ENCODE measurements at places on chromosomes 12 and 14. TPM values are rescaled to one million over a fixed set of nuclear protein-coding genes. Genes with fewer than 3 reads are reported as not detected.

Gene NOC4L
- total RNA-seq, result 15.1 TPM

Gene E2F7
- total RNA-seq, result 2.3 TPM

Gene RNASE9
- total RNA-seq, result not detected

Gene GSG1
- 4.5 TPM for total RNA-seq

Gene LBHD2
- total RNA-seq, result not detected

Gene DCD
- total RNA-seq, result not detected
